Right cardiac atrium (tissue), 5 donors: ENCODE measurements at places on chromosomes 1 and 21.

DNA sequence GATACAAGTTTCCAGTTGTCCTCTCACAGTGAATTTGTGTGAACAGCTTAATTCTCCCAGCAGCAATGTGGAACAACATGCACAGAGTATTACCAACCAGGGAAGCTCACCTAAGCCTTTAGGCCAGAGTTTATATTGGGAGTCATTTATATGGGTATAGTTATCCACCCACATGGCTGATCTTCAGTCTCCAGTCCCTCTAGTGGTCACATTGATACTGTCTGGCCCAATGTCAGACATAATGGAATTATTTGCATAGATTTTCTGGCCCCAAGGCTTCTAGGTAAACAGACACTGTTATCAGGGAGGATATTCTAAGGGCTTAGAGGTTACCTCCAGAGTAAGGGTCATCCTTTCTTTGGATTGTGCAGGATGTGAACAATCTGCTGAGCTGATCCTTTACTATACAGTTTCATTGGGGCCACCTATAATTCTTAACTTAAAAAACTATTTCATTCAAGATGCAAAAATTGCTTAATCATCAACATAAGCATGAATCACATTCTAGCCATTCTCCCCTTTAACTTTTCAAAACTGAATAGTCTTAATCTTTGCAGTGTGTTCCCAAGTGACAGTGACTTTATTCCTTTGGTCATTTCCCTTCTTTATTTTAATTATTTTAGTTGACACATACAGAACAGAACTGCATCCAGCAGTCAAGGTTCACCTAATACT is 210.9 kb downstream of the LTN1 start:
- DNase-seq, result no peak

DNA sequence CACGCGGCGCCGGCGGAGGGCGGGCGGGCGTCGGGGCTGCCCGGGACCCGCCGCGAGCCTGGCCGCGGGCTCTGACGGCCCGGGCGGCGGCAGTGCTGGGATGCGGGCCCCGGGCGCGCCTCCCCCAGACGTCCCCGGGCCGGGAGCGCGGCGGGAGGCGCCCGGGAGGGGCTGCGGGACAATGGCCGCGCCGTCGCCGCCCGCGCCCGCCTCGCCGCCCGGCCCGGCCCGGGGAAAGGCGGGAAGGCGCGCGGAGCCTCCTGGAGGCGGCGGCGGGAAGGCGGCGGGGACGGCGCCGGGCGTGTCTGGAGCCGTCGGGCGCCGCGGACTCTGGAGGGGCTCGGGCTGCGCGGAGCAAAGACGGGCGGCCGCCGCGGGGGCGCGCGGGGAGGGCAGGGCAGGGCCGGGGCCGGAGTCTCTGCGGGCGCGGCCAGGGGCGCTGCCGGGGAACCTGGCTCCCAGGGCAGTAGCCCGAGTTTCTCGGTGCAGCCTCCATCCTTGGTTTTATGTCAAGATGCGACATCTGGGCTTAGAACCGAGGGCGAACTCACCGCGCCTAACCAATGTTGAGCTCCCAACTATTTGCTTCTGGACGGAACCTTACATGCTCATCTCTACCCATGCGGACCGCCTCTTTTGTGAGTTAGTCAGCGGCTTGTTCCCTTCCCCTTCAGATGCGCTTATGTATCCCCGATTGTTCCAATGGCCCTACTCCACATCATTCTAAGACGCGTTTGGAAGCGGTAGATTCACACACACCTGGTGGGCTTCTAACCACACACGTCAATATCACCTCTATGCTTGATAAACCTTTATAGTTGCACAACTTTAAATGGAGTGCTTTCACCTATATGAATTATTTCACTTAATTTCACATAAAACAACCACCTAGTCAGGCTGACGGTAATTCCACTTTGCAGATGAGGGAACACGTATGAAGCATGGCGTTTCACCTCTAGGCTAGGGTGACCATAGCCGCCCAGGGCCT is 651 bp downstream of the ZBTB8A start:
- peak; percentile 65 for DNase-seq

DNA sequence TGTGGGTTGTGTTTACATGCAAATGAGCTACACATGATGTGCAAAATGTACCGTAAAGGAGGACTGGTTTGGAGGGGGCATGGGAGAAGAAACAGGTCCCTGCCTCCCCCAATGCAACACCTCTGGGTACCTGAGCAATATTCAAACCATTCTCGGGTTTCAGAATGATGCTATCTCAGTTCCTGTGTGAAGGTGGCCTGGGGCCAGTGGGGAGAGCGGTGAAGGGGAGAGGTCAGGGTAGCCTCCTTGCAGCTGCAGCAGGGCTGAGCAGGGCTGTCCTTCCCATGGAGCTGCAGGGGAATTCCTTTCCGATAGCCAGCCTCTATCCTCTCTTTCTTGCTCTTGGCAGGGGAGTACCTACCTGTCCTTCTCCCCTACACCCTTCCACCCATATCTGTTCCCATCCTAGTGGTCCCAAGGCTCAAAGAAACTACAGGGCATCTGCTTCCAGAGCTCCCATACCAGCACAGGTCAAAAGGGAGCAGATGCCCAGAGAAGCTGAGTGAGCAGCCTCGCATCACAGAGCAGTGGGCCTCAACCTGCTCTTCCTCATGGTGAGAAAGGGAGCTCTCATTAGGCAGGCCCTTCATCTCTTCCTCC is 11.9 kb downstream of the MEF2D start:
- DNase-seq, result no peak

GRCh38 chr21:29673096-29673610 is 266.6 kb downstream of the GRIK1 start:
- DNase-seq, result no peak

GRCh38 chr1:2032737-2033136 is 13.6 kb downstream of the GABRD start:
- no peak for DNase-seq

GRCh38 chr1:243740255-243740999 is 109.6 kb downstream of the AKT3 start:
- DNase-seq, result no peak

DNA sequence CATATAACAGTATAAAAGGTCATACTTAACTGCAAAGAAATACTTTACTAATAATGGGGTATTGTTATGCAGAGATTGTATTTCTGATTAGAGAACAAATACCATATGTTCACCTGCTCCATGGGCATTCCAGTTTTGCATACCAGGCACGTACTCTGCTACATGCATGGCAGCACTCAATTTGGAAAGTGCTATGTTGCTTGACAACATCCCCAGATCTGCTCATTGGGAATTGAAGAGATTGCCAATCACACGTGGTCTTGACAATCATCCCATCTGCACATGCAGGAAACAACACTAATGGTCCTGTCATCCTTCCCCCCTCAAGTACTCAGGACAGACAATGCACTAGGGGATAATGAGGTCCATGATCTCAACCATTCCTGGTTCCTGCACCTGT is 63.4 kb upstream of the PDE4B start:
- no peak for DNase-seq

DNA sequence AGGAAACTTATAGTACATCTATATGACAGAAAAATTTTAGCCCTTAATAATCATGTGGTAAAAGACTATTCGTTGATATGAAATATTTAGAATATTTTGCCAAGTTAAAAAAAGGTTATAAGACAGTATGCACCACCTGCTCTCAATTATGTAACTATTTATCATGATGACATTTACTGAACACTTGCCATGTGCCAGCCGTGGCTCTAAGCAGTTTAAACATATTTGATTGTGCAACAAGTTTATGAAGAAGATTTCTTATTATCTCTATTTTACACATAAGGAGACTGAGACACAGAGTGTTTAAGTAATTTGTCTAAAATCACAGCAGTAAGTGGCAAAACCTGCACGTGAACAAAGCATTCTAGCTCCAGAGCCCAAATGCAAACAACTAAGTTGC is 199.3 kb upstream of the JUN start:
- no peak for DNase-seq

DNA sequence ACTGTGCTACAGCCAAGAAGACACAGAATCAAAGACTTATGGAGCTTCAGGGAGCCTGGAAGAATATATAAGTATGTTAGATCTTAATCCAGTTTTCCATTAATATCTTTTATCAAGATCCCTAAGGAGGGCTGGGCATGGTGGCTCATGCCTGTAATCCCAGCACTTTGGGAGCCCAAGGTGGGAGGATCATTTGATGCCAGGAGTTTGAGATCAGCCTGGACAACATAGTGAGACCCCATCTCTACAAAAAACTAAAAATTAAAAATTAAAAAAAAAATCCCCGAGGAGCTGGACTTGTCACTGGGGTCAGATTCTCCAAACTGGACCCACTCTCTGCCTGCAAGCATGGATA is 113.9 kb upstream of the CDC42BPA start:
- DNase-seq, result no peak

GRCh38 chr1:233060461-233060994 is 110.1 kb downstream of the NTPCR start:
- DNase-seq, result no peak

DNA sequence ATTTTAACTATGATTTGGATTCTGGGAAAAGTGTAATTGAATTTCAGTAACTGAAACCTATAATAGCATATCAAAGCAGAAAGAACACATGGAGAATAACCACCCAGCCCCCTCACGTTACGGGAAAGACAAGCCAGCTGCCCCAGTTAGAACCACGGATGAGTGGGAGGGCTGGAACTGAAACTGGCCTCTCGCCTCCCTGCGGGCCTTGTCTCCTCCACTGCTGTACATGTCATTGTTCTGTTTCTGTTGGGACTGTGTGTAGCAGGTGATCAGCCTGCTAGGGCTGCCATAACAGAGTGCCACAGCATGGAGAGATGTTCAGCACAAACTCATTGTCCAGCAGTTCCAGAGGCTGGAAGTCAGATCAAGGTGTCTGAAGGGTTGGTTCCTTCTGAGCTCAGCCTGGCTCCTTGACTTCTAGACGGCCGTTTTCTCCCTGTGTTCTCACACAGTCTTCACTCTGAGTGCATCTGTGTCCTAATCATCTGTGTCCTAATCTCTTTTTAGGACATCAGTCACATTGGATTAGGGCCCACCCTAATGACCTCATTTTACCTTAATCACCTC is 52.4 kb downstream of the MAP3K21 start:
- no peak for DNase-seq

GRCh38 chr1:53046930-53047329 is 15.1 kb upstream of the PODN start:
- peak; percentile 73 for DNase-seq

GRCh38 chr21:14251336-14251735 is 35.4 kb downstream of the RBM11 start:
- DNase-seq, result no peak

- DNase-seq, result no peak
These were observed 41.3 kb downstream of the PIK3C2B start for GRCh38 chr1:204453141-204453772.

- DNase-seq, result no peak
These were observed 4.5 kb downstream of the SYDE2 start for GRCh38 chr1:85196358-85196757.

DNA sequence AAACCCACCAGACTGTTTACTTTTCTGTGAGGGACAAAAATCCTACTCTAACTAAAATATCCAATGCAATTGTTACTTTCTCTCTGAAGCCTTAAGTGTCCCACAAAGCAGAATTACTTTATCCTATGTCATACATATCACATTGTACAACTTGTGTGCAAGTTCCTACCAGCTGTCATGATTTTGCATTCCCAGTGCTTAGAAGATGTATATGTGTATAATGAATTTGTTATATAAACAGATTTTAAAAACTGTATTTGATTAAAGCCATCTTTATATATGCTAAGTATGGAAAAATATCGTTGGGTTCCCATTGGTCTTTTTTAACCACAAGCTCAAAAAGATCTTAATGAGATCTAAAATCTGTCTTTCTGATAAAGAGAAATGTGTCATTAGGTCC is 57.0 kb downstream of the DPH5 start:
- DNase-seq, result no peak

- DNase-seq, result no peak
These were observed 219.0 kb upstream of the HOOK1 start for GRCh38 chr1:59595774-59596173.

DNA sequence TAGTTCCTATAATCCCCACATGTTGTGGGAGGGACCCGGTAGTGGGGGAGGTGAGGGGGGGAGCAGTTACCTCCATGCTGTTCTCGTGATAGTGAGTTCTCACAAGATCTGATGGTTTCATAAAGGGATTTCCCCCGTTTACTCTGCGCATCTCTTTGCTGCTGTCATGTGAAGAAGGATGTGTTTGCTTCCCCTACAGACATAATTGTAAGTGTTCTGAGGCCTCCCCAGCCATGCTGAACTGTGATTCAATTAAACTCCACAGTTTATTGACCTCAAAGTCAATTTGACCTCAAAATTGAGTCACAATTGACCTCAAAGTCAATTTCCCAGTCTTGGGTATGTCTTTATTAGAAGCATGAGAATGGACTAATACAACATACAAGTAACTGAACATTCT is 19.7 kb downstream of the DPH5 start:
- no peak for DNase-seq

DNA sequence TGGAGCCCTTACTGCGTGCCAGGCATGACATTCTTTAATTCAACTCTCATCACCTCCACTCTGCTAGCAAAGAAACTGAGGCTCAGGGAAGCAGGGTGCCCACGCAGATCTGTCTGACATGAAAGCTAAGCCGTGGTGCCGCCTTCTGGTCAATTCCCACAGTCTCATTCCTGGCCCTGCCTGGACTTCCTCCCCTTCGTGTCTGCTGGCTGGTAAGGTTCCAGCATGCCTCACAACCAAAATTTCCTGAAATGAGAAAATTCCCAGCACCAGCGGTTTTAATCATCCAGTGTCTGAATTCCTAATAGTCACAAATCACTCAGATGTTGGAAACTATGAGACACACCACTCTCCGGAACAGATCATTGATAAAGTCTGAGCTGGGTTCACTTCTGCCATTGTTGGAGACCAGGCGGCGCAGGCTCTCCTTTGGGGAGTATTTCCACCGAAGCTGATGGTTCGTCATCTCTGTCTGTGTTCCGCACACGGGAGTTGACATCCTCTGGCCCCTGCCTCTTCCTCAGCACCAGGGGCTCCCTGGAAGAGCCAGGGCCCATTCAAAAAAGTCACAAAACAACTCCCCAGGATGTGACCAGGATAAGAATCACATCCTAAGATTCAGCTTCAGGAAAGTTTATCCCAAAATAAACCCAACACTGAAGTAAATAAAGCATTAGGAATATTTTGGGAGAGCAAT is 167.7 kb downstream of the PLPP3 start:
- DNase-seq, result peak; percentile 70

GRCh38 chr1:11417162-11417561 is 61.8 kb upstream of the DISP3 start:
- DNase-seq, result no peak

DNA sequence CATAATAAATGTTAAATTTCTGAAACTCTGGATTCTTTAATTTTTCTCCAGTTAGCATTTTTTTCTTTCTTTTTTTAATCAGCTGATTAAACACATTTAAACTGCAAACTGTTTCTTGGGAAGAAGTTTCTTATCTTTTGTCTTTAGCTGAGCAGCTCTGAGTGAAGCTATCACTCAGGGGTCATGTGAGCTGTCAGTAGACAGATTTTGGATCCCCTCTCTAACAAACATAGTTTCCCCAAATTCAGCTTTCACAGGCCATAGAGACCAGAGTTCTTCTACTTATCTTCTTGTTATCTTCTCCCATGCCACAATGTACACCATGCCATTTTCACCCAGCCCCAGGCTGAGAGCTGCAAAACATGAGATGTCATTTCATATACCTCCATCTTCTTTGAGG is 148.9 kb downstream of the CDC42BPA start:
- no peak for DNase-seq
